ENCODE measurements at places on chromosomes 2 and 18.

GRCh38 chr2:98463551-98463971 lies 18.9 kb downstream of the INPP4A start:
- no peak for DNase-seq

- DNase-seq: peak; percentile 90
Observed at GRCh38 chr18:5463390-5463789, 80.4 kb downstream of the EPB41L3 start.

- no peak for DNase-seq
Observed at GRCh38 chr2:26184121-26184520, 11.2 kb downstream of the GAREM2 start.

GRCh38 chr2:10981941-10982431 lies 70.3 kb downstream of the KCNF1 start:
- DNase-seq: no peak

DNA sequence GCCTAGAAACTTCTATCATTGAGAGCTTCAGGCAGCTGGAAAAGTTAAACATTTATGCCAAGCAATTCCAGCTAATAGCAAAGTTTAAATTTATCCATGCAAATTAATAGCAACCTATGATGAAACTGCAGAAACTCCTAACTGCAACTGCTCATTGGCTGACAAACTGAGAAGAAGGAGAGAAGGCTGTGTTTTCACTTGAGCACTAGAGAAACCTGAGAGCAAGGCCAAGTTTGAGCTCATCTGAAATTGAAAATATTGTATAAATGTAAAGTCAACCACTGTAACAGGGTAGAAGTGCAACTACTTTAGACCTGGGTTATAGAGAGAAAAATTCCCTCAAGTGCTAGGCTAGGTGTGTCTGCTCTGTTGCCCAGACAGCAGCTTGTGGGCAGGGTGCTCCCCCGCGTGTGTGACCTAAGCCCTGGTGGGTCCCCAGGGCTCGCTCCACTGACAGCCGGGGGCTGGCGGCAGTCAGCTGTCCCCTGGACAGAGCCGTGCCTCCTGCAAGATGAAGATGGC lies 50.2 kb downstream of the CABYR start:
- no peak for DNase-seq

DNA sequence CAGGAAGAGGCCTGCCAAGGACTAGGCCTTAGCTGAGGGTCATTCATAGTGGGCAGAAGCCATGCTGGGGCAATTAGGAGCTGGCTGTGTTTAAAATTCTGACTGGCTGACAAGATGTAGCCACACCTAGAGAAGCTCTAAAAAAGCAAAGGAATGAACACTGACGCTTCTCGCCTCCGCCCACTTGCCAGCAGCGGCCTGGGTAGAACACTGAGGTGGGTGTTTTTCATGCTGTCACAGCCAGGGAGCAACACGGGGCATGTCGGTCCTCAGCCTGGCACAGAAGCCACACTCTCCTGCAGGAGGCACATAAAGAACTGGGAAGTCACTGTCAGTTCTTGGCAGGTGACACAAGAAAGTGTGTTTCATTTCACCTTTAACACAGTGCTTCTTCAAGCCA lies 10.4 kb downstream of the CHST10 start:
- no peak for DNase-seq

DNA sequence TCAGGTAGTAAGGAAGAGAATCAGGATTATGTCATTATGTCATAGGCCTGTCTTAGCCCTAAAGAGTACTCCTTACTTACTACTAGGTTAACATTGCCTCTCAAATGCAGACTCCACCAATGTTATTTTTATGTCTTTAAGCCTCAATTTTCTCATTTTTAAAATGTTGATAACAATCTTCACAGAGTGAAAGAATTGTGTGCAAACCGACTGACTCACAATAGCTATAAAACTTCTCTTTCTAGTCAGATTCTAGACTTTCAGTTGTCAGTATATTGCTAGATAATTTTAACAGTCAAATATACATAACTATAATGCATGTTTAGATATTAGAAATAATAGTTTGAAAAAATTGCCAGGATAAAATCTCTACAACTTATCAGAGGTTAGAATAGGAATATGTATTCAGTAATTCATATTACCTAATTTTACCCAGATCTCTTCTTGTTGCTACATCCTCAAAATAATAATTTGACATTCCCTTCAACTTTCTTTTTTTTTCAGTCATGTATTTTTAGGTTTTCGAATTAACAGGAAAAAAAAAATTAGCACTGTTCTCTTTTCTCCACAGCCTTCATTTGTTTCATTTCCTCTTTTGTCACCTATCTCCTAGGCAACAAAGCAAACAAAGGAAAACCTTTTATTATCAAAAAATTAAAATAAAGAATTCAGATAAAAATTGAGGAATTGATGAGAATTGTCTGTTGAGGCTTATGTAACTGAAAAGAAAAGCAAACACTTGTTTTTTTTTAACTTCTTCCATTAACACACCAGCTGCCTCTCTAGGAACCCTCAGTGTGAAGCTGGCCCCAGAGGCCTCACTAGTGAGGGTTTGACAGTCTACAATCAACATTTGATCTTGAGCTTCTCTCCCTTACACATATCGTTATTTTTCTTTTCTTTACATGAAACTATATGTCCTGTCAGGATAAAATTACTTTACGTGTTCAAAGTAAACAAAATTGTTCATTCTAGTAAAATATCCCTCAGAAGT lies 279.0 kb downstream of the CALCRL start:
- DNase-seq: no peak

- no peak for DNase-seq
Observed at GRCh38 chr2:105849431-105850179, 104.9 kb downstream of the NCK2 start.

Data from fibroblast of upper back skin (primary cell).